H1 (cell line): ENCODE measurements at places on chromosomes 11 and 22. TPM values are rescaled to one million over a fixed set of nuclear protein-coding genes. Genes with fewer than 3 reads are reported as not detected.

- DNase-seq: no peak
Measured at GRCh38 chr22:22916215-22916951, 28.8 kb downstream of the IGLL5 start.

The DBX1 gene
- not detected in 2 replicates for total RNA-seq

DNA sequence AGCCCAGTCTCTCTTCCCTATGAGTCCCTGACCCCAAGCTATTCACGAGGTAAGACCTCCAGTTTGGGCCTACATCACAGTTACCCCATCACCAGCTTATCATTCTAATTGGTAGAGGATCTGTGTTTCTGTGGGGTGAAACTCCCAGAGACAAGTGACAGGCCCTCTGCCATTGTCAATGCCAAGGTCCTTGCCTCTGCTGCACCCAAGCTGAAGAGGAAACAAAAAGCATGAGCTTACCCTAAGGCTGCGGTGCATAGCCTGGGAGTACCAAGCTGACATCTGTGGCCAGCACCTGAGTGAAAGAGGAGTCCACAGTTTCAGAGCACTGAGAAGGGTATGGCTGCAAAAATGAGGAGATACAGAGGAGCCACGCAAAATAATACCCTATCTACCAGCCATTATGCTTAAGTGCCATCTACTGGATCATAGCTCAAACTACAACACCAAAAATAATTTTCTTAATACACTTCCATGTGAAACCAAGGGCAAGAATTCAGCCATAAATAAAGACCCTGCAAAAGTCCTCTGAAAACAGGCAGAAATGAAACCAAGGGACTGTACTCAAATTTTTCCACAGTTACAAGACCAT is 62.3 kb upstream of the ANO5 start:
- no peak for DNase-seq

- DNase-seq: no peak
Measured at GRCh38 chr11:831118-831864, 1.5 kb upstream of the CD151 start.

- no peak for DNase-seq
Measured at GRCh38 chr22:17601031-17601430, 27.5 kb downstream of the ATP6V1E1 start.

- DNase-seq: no peak
Measured at GRCh38 chr11:1011320-1011698, 25.2 kb downstream of the MUC6 start.

The MAML2 gene
- total RNA-seq: 6.6 and 6.8 TPM in 2 replicates

DNA sequence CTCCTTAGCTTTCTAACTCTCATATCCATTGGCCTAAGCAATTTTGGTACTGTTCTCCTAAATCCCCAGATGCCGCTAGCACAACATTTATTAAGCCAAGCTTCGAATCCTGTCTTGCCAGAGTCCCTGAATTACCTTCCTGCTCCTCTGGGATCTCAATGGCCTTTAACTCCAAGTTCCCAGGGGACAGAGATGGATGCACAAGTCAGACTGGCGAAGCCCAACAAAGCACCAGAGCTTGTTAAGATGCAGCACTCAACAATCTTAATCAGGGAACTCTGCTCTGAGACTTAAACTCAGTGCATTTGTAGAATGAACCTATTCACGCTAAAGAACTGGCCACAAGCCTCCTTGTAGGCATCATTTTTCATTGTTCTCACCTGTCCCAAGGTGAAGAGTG is 9.4 kb downstream of the GALNT18 start:
- DNase-seq: no peak

DNA sequence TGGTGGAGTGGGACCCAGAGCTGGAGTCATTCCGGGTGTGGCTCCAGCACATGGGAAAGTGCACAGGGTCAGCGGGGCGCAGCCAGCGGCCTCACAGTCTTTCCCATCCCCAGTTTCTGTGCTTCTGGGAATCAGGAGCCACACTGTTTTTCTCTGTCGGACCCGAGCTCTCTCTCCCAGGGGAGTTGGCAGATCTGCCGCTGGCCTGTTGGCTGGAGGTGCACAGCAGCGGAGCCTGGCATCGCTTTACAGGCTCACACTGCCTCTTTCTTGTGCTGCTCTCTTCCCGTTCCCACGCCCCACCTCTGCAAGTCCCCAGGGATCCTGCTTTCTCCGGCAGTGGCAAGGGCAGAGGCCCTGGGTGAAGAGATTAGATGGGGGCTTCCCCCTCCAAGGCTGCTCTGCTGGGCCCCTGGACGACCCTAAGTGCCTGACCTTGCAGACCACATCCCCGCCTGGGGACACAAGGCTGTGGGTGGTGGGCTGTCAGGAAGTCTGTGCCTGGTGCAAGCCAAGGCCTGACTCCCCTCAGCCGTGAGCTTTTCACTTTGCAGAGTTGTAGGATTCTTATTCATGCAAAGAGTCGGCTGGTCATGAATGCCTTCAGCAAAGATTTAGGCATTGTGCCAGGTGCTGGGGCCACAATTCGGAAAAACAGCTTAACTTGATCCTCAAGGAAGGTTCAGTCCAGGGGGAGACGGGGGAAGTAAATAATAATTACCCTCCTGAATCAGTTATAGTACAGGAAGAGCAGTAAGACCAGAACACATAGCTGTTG is 116.3 kb downstream of the TIMP3 start:
- no peak for DNase-seq

DNA sequence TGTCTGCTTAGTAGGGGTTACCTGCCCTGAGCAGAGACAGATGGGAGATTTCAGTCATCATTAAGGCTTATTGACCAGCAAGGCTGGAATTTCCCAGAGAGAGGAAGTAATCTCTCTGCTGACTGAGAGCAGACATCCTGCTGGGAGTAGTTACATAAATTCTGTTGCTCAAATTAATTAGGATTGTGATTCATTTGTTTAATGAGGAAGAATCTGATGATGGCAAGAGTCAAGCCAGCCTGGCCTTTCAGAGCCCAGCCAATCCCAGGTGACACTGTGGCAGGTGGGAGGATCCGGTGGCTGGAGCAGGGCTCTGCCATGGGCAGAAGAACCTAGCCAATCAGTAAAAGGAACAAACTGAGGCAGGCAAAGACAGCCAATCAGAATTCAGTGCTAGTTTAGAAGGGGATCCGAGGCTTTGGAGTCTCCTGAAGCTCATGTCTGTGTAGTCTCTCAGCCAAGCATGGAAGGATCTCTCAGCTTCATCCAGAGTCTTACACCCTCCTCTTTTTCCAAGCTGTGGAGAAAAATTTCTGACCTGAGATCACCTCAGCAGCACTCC is 61.2 kb upstream of the CHST1 start:
- no peak for DNase-seq

DNA sequence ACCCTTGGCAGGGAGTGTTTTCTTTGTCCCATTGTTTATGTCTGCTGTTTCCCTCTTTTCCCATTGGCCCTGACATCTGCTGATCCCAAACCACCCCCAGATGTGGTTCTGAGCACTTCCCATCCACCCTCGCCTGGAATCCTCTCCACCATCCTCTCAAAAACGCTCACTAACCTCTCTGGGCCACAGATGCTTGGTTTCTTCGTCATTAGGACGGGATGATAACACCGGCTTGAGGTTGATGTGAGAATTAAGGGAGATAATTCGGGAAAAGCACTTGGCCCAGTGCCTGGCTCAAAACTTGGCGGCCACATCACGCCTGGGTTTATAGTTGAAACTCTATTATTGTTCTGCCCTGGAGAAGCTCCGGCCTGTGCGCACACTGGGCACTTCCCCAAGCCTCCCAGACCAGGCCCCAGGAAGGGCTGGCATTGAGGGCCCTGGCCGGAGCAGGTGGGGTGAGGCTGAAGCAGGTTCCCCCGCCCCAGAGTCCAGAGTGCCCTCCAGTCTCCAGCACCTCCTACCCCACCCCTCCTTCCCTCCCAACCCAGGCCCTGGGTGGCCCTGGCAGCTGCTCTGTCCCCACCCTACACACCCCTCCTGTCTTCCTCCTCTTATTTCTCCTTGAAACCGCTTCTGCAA is 63.7 kb downstream of the CYTH4 start:
- no peak for DNase-seq

- DNase-seq: peak; percentile 78
Measured at GRCh38 chr11:121466063-121466794, 13.5 kb upstream of the SORL1-AS1 start.

The DEFB131B gene
- not detected in 2 replicates for total RNA-seq

GRCh38 chr11:60761436-60762190 is 4.9 kb downstream of the MS4A15 start:
- no peak for DNase-seq
